Left cardiac atrium (tissue), 4 donors: ENCODE measurements at places on chromosomes 1 and 21.

GRCh38 chr1:2190491-2190976 is 4.0 kb downstream of the FAAP20 start:
- no peak for DNase-seq

DNA sequence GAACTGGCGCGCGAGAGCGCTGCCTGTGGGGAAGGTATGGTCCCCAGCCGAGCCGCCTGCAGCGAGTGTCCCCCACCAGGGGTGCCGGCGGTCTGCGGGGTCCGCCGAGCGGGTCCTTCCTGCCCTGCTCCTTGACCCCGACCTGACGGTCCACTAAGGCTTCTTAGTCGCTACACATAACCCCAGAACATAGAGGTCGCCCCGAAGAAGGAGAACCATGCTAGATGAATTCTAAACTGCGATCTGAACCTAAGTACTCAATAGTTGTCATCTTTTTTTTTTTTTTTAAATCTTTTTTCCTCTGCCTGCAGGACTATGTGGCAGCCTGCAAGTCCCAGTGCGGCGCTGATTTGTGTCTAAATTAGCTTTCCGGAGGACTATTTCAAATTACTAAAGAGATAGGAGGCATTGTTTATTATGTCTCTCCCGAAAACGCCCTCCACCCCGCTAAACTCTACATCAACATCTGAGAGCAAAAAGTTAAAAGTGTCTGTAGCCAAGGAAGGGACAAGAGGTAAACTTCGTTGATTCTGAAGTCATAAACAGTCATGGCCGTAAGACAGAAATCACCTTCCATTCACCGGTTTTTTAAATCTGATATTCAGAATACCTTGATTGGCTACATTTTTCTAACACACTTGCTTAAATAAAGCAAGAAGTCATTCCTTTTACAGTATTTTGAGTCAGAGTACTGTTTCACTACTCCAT is 476 bp downstream of the AXDND1 start:
- no peak for DNase-seq

DNA sequence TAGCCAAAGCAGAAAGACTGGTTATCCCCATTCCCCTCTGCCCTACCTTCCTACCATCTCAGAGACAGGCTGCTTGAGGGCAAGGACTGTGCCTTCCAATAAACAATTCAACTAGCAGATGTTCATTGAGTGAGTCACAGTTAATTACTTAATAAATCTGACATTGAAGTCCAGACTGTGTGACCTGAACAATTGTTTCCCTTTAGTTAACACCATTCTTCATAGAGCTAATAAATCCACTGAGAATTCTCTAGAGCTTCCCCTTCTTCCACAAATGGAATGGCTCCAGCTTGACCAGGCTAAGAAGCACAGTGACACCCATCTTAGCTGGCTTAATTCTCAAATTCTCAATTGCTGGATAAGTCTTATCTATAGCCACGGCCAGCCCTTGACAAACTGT is 61.9 kb upstream of the GJA5 start:
- DNase-seq, result no peak

- DNase-seq, result no peak
Observed at GRCh38 chr1:183821309-183821888, 16.5 kb downstream of the RGL1 start.

GRCh38 chr1:22102746-22103145 is 40.2 kb downstream of the WNT4 start:
- no peak for DNase-seq

- no peak for DNase-seq
Observed at GRCh38 chr1:36863500-36863899, 170.8 kb downstream of the GRIK3 start.

GRCh38 chr1:212686069-212686468 is 13.6 kb downstream of the BATF3 start:
- no peak for DNase-seq

DNA sequence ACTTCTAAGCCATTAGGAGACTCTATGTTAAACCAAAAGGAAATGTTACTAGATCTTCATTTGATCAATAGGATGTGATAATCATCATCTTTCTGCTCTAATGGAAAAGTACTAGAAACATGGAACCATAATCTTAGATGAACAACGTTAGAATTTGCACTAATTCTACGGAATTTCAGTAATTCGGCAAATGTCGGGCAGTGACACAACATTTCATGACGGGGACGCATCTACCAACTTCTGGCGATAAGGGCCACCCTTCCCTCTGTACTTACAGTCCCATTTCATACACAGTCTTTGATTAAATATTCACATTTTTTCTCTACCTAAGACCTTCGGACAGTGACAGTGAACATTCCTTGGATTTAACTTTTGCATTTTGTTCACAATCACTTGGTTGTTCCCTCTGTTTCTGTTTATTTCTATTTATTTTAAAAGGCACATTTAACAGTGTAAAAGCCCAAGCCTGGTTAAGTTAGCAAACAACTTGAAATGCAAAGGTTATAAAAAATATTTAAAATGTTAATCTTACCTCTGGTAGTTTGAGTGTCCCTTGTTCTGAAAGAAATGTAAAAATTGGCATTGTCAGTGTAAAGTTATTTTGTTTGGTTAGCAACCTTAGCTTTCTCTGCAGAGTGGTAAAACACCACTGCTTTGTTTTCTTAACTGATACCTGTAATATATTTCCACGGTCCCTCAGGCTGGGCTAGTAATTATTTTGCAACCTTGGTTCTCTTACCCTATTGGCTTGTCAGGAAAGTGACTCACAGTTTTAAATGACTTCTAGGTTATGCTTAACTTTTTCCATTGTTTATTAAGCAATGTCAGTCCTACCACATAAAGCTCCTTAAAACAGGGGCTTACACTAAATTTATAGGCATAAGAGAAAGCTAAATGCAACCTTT is 276.9 kb downstream of the VAV3 start:
- no peak for DNase-seq

DNA sequence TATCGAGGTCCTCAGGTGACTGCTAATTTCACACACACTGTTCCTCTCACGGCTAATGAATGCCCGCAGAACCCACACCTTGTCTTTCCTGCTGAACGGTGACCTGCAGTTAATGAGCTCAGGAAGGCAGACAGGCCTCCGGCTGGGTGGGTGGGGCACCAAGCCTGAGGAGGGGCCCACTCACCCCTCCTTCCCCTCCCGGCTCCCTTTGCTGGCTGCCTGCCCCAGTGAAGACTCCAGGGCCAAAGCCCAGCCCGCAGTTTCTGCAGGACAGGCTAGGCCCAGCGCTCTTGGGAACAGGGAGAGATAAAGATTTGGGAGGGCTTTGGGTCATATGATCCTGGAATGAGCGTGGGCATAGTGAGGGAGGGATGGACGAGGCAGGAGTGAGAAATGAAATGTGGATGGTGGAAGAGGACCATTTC is 26.4 kb downstream of the FOXO6 start:
- peak; percentile 87 for DNase-seq

DNA sequence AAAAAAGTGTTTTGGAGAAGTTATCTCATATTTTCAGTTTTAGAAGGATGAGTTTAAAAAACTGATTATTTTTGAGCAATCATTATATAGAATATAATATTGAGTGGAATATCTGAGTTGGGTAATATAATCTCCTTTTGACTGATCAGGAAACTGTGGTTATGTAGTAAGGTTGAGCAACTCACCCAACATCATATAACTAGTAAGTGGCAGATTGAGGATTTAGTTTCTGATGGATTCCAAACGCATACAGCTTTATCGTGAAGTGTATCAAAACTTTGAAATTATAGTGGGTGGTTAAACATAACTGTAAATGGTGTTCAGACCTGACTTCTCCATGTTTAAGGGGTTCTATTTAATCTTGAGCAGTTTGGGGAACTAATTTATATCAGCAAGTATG is 98.6 kb downstream of the OLFM3 start:
- DNase-seq, result no peak

GRCh38 chr21:23950344-23950743 is 1656.9 kb downstream of the MRPL39 start:
- DNase-seq, result no peak

GRCh38 chr1:43121256-43121900 is 50.7 kb downstream of the EBNA1BP2 start:
- DNase-seq, result no peak

DNA sequence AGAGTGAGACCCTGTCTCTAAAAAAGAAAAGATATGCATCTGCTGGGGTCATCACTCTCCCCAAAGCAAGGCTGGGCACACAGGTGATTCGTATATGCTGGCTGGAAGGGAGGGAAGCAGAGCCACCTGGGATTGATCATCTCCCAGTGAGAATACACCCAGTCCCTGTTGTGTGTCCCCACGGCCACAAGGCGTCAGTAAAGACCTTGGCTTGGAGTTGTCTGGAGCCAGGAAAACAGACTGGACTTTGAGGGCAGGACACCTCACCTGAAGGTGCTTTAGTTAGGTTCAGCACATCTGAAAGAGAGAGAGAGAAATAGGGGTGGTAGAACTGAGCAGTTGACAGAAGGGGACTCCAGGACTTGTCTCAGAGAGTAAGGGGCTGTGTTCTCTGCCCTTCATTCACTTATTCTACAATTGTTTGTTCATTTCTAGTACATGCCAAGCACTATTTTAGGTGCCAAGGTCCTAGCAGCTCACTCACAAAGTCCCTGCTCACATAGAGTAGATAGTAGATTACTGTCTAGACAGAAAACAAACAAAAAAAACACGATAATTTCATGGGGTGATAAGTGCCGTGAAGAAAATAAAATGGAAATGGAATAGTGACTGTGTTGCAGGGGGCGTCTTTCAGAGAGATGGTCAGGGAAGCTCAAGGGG is 13.5 kb downstream of the CITED4 start:
- DNase-seq, result peak; percentile 63

DNA sequence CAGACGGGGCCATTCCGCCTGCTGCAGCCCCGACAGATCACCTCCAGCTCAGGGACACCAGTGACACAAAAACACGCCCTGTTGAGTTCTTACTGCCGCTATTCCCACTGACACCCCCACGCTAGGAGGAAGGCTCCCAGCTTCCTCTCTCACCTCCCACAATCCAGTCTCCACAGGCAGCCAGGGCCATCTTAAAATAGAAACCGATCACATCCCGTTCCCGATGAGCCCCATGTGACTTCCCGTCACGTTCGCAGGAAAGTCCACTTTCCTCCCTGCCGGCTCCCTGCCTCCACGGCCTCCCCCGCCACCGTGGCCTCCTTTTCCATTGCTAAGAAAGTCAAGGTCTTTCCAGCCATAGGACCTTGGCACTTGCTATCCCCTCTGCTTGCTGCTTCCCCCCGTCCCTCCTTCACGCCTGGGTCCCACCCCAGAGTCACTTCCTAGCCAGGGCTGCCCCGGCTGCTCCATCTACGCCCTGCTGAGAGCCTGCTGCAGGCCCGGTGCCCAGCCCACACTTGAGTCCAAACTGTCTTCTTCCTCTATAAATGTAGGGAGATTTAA is 24.0 kb upstream of the DDOST start:
- DNase-seq, result peak; percentile 67

DNA sequence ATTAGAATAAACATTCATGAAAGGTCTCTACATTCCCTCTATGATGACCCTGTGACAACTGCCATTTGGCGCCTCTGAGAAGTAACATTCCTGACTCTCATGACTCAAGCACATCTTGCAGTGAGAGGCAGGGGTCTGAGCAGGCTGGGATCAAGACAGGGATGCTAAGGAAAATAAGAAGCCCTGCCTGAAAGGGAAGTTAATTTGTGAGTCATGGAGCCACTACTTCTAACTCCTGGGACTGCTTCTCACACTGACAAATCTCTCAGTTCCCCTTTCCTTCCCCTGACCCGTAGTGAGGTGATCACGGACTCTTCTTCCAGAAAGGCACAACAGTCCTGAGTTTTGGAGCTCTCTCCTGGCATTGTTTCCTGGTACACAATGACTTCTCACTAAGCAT is 231.9 kb downstream of the TNR start:
- DNase-seq, result no peak

DNA sequence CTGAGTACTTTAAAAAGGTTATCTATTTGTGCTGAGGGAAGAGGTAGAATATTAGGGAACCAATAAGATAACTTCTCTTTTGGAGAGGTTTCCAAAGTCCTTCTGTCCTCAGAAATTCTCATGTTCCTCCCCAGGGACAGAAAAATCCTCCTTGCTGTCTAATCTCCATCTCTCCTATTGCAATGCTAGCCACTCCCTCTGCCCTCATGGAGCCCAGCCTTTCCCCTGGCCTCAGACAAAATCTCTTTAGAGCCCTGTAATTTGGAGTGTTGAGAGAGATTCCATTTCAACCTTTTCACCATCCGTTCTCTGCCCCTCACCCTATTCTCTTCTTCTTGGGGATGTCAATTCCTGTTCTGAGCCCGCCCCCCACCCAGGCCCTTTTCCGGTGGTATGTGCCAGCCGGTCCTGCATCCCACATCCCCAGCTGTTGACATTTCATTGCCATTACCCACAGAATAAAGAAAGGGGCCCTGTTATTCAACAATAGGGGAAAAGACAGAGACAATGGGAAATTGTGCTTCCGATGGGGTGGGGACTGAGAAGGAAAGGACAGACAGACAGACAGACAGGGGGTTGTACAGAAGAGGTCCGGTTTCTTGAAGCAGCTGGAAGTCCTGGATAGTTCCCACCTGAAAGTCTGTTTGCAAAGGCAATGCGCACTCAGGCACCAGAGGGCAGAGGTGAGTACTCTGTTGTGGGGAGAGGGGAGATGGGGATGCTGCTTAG is at the start of gene HAPLN2:
TSS of gene HAPLN2 (plus strand) at position 563 of the 729 bp plus-strand sequence. CDS start 4,076 bp downstream, outside the sequence.
- DNase-seq, result no peak

DNA sequence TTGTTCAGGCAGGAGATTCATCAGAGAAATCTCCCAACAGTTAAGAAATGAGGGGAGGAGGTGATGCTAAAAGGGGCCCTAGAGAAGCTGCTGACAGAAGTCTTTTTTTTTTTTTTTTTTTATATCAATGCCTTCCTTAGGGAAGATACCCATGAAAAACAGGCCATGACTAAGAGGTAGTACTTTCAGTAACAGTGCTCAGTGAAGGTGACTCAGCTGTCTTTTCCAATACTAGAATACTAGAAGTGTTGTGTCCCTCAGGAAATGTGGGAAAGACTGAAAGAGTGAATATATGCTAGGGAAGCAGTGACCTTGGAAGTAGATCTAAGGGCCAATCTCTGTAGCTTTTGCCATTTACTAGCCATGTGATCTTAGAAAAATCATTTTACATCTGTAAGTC is 52.4 kb upstream of the SLFNL1 start:
- DNase-seq, result no peak

DNA sequence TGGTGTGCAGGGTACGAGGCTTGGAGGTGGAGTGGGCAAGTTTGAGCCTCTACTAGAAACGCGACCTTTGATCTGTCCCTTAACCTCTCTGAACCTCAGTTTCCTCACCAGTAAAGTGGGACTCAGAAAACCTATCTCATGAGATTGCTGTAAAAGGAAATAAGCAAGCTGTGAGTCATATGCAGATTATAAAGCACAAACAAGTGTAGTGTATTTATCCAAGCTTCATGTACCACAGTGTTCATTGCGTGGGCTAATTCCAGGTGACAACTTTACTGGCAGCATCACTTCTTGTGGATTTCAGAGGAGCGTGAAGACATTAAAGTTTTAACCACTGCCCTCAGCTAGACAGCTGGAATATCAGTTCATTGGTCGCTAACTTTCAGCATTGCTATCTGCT is 44.4 kb downstream of the ZNF697 start:
- DNase-seq, result no peak

- DNase-seq, result no peak
Observed at GRCh38 chr1:66434096-66434495, 99.9 kb upstream of the SGIP1 start.

- DNase-seq, result peak; percentile 90
Observed at GRCh38 chr1:26853156-26853555, 9.8 kb upstream of the SFN start.
